Activated naive CD8-positive, alpha-beta T cell treated with anti-CD3 and anti-CD28 coated beads, Interleukin-2, amount 10 ng/mL, durations not matched to agents 7 days and 5 days (primary cell): ENCODE measurements at places on chromosomes 1 and 21. TPM values are rescaled to one million over a fixed set of nuclear protein-coding genes. Genes with fewer than 3 reads are reported as not detected.

DNA sequence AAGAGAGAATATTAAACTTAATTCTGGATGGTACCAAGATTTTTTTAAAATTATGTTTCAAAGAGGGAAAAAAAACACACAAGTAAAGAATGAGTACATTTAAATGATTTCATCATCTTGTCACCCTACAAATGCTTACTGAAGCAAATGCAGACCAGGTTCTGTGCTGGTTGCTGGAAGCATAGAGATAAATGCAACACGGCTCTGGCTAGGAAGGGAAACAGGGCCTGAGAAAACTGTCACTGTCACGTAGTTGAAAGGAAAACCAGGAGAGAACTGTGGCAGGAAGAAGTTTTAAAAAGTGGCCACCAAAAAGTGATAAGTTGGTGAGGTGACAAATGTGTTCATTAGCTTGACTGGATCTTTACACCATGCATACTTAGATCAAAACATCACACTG is 336.9 kb upstream of the NFIA start:
- DNase-seq, result no peak

GRCh38 chr1:233459968-233460367 is 132.4 kb downstream of the MAP3K21 start:
- no peak for DNase-seq

GRCh38 chr1:38068980-38069340 is 22.4 kb upstream of the POU3F1 start:
- no peak for DNase-seq

GRCh38 chr1:174800876-174801275 is 198.9 kb upstream of the CACYBP start:
- DNase-seq, result no peak

GRCh38 chr1:14094611-14095400 is 394.8 kb downstream of the PRDM2 start:
- DNase-seq, result no peak

DNA sequence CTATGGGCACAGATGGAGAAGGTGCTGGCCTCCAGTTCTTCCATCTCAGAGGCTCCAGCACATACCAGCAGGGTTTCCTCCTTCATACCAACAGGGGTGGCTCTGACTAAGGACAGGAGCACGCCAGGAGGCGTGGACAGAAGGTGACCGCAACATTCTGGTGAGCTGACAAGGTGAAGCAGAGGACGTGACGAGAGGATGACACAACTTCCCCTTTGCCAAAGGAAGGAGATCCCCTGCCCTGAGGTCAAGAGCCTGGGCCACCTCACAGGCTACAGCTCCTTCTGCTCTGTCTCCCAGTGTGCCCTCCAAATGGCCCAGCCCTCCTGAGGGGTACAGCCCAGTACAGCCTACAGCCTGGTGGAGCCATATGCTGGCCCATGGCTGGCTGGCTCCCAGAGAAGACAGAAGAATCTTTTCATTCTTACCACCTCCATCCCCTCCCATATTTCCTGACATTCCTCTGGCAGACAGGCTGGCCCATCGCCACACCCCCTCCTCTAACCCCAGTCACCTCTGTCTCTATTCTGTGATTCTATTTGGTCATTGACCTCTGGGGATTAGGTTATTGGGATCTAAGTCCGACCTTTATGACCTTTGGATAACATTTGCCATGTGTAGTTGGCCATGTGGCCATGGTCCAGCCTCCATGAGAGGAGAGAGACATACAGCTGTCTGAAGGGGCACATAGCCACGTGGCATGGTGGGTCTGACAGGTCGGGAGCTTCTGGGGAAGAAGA is 5.1 kb upstream of the LAMB3 start:
- no peak for DNase-seq

- no peak for DNase-seq
Measured at GRCh38 chr1:185789501-185790193, 55.5 kb downstream of the HMCN1 start.

DNA sequence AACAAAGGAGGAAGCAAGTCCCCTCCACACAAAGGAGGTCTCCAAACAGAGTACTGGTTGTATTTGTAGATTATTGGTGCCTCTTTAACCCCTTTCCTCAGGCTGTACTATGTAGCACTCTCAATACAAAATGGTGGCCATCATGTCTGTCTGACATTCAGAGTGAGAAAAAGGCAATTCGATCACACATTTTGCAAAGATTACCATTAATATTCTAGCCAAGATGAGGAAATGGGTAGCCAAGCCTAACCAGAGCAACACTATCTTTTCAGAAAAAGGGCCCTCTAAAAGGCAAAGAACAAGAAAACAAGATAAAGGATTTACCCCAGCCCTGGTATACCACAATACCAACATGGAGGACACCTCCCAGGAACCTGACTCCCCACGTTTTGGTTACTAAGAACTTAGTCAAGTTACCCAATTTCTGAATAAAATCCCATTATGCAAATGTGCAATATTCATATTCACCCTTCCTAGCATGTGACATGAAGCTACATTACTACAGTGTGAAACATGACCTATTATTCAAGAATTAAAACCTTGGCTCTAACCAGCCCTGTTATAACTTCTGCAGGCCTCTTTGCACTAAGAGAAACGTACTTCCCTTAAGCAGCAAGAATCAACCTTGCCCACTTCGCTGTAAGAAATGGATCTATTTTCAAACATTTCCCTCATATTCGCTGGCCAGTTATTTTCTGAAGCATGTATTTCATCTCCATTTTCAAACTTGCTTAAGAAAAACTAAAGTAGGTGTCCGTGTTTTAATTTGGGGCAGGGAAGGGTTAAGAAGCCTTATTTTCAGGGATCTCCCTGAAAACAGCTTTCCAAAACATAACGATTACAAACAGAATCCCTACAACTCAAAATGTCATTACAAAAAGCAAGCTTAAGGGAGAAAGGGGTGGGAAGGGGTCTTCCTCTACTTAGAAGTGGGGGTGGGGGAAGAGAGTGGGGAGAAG is 2.1 kb downstream of the KDM5B start:
- no peak for DNase-seq

The MYBPH gene
- total RNA-seq, result not detected

The TRIM67 gene
- total RNA-seq, result not detected

The IL19 gene
- total RNA-seq, result not detected

The SLC30A10 gene
- total RNA-seq, result not detected

The HSD17B7 gene
- total RNA-seq, result 30.2 TPM

The C1orf141 gene
- total RNA-seq, result not detected

The CMPK1 gene
- total RNA-seq, result 102 TPM

The NLRP3 gene
- total RNA-seq, result 7.0 TPM

The KPRP gene
- not detected for total RNA-seq
